ENCODE measurements at places on chromosomes 7 and 10.

DNA sequence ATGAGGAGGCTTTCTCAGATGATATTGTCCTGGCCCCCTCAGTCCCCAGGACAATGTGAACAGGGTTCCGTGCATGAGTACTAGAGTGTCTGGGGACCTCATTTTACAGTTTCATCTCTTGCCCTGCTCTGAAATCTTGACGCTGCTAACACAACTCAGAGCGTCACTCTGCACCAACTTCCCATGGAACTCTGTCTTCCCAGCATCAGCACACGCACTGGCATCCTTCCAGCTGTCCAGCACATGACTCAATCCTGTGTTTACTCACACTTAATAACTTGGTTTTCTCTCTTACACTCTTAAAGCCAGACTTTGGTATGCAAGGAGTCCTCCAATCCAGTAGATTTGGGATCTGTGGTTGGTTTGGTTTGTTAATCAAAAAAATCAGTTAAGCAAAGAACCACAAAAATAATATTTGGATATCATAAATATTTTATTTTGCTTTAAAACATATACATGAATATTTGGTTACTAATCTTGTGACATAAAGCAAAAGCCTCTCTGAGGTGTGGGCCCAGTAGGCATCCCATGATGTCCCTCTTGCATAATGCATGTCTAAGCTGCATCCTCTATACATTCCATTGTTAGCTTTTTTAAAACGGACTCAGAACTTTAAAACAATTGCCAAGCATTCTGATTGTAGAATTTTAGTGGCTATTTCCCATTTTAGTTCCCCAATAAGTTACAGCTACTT lies 131.0 kb downstream of the CXCL12 start:
- no peak for DNase-seq

DNA sequence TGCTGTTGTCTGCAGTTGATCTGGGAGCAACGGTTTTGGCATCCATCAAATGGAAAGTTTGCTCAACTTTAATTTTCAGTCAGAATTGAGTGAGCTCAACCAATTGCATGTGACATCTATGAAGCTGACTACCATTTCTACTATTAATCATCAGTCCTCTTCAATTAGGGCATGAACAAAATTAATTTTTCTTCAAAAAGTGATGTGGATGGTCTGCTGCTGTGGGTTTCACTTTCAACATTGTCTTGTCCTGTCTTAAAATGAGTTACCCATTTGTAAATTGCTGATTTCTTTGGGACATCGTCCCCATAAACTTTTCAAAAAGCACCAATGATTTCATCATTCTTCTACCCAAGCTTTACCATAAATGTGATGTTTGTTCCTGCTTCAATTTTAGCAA lies 176.7 kb upstream of the LRRN3 start:
- no peak for DNase-seq

DNA sequence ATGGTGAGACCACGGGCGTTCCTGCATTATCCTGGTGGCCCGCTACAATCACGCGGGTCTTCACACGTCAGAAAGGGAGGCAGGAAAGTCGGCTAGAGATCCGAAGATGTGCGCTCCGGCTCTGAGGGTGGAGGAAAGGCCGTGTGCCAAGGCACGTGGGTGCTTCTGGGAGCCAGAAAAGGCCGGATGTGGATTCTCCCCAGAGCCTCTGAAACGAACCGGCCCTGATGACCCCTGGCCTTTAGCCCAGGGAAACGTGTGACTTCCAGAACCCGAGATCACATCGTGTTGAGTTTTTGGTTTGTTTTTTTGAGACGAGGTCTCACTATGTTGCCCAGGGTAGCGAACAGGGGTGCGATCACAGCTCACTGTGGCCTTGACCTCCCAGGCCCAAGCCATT lies 244.2 kb downstream of the ELFN1 start:
- no peak for DNase-seq

GRCh38 chr10:78945838-78946237 lies 122.9 kb upstream of the ZMIZ1 start:
- DNase-seq: no peak

DNA sequence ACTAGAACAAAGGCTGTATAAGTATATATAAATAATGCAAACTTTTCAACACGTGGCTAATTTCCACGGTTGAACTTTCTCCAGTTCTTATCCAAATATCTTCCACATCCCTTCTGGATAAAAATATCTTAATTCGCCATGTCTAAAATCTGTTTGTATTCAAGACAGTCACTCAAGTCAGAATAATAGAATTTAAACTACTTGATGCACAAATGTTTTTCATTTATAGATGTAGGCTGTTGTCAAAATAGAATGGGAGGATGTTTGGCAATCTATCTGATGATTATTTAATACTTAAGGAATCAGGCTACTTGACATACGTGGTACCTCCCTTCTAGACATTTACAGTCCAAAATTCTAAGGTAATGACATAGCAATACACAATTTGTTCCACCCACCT lies 204.3 kb downstream of the TWIST1 start:
- DNase-seq: no peak

GRCh38 chr7:95875519-95875918 lies 103.2 kb downstream of the DYNC1I1 start:
- no peak for DNase-seq

- DNase-seq: no peak
Observed at GRCh38 chr10:47376522-47377220, 7.4 kb downstream of the ZNF488 start.

DNA sequence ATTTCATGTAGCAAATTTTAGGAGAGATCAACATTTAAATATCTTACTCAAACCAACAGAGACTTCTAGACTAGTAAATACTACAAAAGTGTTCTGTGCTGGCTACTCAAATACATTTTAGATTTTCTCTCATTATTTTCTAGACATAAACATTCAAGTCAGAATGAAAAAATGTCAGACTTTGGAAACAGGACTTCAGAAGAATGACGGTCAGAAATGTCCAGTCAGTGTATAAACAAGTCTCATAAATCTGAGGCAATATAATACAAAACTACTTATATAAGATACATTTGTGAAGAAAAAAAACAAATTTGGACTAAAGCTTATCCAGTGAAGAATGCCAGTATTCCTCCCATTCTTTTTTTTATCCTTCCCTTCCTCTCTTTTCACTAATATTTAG lies 25.9 kb downstream of the RNLS start:
- no peak for DNase-seq

DNA sequence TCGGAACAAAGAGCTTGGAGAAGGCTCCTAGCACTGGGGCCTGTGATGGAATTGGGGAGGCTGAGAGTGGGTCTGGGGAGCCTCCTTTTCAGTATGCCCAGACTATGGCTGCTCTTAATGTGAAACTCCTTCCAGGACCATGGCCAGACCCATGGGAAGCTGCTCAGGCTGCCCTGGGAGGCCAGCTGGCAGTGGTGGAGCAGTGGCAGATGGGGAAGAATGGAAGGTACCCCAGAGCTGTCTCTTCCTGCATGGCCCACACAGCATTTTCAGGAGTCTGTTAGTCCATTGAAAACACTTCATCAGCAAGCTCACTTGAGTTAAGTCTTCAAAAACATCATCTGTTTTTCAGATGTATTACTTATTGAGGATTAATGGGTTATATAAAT lies 18.5 kb downstream of the NACAD start:
- no peak for DNase-seq

- no peak for DNase-seq
Observed at GRCh38 chr7:25922296-25922695, 229.7 kb upstream of the NFE2L3 start.

DNA sequence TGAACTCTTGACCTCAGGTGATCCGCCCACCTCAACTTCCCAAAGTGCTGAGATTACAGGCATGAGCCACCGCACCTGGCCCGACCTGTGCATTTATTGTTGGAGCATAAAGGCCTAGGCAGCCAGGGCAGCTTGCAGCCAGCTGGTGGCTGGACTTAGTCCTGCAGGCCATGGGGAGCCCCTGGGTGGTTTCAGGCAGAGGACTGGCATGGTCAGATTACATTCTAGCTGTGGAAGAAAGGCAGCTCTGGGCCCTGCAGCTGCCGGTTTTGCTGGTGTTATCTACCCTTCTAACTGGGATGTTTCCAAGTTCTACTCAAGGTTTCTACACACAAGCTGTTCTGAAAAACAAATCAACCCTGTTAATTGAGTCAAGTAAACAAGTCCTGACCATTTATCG lies 22.7 kb upstream of the MKRN1 start:
- DNase-seq: no peak

DNA sequence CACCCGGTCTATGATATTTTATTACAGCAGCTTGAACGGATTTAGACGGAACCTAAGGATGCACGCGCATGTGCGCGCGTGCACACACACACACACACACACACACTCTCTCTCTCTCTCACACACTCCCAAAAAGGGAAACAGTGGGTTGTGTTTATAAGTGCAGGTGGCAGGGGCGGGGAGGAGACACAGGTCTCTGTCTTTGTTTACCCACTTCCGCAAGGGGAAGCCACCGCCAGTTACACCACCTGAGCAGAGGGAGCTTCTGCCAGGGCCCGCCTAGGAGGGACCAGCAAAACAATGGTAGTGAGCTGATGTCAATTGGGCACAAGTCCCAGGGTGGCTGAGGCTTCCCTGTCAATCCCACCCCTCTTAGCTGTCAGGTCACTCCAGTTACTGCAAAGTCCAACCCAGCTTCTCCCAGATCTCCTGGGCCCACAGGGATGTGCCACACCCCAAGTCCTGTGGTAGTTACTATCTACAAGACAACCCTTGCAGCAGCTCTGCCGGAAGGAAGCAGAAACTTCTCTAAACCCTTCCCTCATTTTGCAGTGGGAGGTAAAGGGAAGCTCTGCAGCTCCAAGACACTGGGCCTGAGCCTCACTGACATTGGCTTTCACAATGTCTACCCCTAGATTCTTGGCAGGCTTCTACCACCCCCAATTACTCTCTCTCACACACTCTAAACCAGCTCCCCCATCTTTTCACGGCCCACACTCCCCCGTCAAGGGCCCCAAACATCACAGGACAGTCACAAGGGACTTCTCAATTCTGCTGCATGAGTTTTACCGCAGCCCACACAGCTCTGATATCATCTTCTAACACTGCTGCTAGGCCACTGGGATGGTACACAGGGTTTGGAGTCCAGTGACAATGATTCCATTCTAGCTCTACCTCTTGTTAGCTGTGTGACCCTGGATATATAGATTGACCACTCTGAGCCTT lies 17.6 kb downstream of the ANXA11 start:
- DNase-seq: no peak

GRCh38 chr7:28070297-28071055 lies 110.1 kb downstream of the JAZF1 start:
- DNase-seq: no peak

DNA sequence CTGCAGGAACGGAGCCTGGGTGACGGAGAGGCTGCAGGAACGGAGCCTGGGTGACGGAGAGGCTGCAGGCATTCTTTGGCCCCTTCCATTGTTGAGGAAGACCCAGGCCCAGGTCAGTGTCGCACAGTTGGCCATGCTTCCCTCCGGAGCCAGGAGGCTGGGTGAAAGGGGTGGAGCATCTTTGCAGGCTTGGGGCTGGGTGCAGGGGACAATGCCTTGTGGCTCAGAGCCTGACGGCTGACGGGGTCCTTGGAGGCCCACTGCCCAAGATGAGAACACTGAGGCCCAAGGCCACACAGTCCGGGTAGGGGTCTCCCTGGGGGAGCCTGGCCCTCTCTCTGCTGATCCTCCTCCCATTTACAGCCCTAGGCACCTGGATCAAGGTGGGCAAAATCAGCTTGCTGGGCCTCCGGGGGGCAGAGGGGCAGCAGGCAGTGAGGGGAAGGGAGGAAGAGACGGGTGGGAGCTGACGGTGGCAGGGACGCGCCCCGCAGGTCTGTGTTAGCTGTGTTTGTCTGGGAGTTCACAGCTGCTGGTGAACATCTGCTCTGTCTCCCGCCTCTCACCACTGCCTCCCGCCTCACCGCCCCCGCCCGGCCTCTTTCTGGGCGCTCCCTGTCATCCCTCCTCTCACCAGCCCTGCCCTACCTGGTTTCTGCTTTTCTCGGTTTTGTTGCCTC lies 30.6 kb upstream of the PCBD1 start:
- DNase-seq: no peak

DNA sequence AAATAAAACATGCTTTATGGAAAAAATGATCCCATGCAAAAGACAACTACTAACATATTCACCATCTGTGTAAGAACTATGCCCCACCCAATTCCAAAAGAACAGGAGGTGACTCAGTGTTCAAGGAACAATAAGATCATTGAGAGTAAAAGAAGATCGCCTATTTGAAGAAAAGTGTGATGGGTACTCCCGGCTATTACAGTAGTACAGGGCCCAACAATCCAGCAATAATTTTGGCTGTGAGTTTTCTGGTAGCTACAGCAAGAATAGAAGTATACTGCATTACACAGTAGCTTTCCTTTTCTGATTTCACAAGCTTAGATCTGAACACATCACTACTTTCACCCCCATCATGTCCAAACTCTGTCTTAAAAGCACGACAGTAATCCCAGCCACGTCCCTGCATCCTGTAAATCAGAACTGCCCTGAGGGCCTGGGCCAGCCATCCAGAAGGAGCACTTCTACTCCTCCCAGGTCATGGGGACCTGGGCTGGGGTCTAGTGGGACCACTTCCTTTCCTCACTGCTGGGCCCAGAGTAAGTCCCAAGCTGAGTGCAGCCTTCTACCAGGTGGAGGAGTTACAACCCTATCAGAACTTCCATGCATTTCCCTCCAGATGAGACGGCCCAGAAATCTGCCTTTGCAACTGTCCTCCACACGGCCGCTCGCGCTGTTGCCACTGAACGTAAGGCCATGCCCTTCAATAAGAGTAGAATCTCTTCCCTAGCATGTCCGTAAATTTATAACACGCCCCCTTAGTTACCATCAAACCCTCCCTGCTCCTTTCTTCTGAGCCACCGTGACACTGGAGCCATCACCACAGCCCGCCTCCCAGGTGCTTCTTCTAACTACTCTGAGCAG lies 7.9 kb downstream of the ESYT2 start:
- no peak for DNase-seq

GRCh38 chr7:25790963-25791362 lies 361.0 kb upstream of the NFE2L3 start:
- DNase-seq: no peak

GRCh38 chr7:8585591-8585990 lies 152.2 kb downstream of the NXPH1 start:
- DNase-seq: no peak

- DNase-seq: no peak
Observed at GRCh38 chr7:142384493-142384922, 126.7 kb upstream of the PRSS58 start.

- no peak for DNase-seq
Observed at GRCh38 chr10:33333260-33334101, 986 bp downstream of the NRP1 start.

DNA sequence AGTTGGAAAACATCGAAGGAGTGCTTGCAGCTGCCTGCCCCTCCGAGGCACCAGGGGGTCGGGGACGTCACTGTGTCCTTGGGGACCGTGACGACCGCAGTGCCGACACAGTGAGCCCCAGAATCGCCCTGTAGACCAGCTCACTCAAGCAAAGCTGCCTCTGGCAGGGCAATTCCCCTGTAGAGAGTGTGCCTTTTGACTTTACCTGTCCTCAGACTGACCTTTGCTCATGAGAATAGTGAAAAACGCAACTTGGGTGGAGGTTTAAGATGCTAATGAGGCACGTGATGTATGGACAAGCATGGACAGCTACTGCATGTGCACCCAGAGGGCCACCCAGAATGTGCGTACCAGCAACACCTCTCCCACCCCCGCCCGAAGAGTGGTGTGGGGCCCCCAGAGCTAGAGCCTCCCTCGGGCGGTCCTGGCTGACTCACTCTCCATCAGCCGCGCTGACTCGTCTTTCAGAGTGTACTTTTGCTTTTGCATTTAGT lies 271.9 kb downstream of the ADARB2 start:
- no peak for DNase-seq

Data from stimulated activated CD4-positive, alpha-beta T cell treated with anti-CD3 and anti-CD28 coated beads, Interleukin-1b, Interleukin-23, amount 100 ng/mL, for 1 hour (primary cell).